ENCODE measurements at places on chromosomes 5 and 9.

DNA sequence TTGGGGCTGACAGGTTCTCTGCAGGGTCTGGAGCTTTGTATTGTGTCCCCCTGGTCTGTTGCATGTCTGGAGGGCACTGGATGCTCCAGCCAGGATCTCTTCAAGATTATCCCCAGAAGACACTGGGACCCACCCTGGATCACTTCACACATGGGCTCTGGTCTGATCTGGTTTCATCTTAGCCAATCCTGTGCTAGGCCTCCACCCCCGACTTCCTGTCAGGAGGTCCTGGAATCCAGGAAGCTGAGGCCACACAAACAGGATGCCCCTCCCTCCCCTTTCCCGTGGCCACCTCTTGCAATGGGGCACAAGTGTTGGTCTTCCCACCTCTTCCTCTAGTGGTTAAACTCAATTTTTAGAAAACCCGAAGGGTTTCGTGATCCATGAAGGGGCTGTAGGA, 242.6 kb upstream of the MVB12B start:
- no peak for DNase-seq

DNA sequence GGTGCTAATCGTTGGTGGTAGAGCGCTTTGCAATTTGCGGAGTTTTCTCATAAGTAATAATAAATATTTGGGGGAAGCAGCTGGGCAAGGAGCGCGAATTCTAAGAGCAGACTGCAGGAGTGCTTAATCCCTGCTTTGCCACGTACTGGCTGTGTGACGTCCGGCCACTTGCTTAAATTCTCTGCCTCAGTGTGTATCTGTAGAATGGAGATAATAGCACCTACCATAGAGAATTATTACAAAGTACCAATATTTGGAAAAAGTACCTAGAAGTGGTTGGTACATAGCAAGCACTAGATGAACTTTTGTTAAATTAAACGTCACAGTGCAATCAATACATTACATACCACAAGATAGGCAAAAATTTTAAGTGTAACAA, 598 bp upstream of the TMED7 start:
- DNase-seq, result no peak

- no peak for DNase-seq
Observed at GRCh38 chr9:124632077-124632621, 125.0 kb upstream of the NR5A1 start.

DNA sequence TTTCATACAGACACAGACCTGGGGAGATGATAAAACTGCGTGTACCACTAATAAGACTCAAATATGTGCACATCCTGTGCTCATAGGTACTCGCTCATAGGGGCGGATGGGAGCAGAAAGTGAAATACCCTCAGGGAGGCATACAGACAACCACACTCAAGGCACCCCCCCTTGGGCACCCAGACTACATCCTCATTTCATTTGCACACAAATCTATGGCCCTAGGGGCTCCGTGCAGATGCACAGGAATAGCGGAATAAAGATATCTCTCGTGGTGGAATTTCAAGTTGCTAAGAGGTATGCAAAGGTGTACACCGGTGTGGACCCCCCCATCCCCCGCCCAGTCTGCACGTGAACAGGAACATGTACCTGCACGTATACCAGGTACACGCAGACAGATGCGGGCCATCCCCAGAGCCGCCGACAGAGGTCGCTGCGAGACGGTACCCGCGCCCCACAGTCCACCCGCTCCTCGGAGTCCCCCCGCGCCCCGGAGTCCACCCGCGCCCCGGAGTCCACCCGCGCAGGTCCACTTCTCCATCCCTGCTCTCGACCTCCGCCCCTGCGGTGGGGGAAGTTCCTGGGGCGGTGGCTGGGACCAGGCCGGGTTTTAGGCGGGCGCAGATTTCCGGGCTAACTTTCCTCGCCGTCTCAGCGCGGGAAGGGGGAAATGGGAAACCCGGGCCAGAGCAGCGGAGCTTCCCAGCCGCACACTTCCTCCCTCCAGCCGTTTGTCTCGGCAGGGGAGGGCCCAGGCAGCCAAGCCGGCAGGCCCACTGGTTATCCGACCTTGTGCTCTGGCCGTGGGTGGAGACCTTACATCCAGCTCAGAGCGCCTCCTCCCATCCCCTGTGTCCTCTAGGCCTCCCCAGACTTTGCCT, 1.0 kb upstream of the IL12B start:
- DNase-seq, result peak; percentile 77

DNA sequence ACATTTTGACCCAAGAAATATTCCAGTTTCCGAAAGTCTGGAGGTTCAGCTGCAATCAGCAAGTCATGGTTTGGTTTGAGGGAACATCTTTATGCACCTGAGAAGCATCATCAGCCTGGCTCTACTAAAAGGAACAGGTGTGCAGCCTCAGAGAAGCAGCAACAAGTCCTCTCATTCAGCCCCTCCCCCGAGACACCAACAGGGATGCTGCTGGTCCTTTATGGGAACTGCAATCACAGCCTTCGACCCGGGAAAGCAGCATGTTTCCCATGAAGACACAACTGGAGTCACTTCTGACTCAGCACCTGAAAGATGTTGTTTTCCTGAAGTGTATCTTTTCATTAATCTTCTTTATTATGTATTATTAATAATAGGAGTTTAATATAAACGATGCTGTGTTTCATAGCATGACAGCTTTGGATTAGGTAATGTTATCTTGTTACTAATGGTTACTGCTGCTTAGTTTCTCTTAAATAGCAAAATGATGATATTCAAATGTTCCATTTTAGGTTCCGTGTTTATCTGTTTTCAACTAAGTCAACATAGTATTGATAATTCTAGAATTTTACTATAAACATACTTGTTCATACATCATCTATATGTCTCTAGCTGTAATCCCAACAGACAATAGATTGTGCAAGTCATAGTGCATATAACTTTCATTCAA, 15.6 kb upstream of the NREP start:
- no peak for DNase-seq

DNA sequence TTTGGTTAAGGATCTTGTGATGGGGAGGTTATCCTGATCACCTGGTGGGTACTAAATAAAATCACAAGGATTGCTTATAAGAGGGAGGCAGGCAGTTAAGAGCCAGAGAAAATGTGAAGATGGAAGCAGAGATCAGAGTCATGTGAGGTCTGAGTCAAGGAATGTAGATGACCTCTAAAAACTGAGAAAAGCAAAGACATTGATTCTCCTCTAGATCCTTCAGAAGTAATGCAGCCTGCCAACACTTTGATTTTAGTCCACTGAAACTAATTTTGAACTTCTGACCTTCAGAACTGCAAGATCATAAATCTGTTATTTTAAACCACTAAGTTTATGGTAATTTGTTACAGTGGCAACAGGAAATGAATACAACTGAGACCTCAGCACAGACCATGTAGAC, 499.0 kb downstream of the GADD45G start:
- no peak for DNase-seq

GRCh38 chr9:136552117-136552703, 6.4 kb upstream of the NOTCH1 start:
- DNase-seq, result no peak

GRCh38 chr5:172952034-172952511, 7.2 kb upstream of the RPL26L1 start:
- DNase-seq, result no peak

- no peak for DNase-seq
Observed at GRCh38 chr9:88399966-88400365, 11.7 kb downstream of the SPIN1 start.

DNA sequence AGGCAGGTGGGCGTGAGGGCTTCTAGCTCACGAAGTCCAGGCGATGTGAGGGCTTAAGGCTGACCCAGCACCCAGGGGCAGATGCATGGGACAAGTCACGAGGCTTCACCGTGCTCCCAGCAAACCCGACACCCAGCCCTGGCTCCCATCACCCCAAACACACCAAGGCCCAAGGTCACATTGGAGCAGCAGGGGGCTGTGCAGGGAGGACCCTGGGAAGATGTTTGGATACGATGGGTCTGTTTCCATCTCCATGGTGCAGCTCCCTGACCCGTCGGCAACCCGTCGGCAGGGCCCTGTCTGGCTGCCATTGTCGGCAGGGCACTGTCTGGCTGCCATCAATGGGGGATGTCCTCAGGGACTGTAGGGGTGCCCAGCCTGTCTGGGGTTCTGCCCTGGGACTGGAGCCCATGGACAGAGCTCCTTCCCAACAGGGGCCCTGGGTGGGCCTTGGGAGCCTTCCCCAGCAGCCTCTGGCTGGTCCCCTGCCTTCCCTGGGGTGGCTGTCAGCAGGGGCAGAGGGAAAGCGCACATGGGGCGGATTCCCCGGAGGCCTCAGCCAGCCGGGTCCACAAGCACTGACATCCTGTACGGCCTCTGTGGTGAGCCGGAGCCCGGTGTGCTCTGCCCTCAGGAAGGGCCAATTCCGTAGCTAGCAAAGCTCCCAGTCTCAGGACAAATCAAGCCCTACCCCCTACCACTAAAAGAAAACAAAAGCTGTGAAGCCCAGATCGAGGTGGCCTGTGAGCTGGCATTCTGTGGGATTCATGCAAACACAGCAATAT, 47.1 kb downstream of the NACC2 start:
- no peak for DNase-seq

DNA sequence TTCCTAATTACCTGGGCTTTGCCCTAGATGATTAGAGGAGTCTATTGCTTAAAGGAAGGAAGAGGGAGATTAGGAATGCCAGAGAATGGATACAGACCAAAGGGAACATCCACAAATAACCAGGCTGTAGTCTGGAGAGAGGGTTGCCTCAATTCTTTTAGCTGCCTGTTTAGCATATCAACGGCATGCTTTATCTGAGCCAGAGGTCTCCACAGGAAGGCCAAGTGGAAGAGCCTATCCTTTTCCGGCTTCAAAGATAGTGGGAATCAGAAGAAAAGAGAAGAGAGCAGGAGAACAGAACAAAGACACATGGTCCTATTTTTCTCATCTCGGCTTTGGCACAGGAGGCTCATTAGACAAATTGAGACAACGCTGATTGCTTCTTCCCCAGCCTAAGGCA, 142.4 kb downstream of the NMUR2 start:
- no peak for DNase-seq

DNA sequence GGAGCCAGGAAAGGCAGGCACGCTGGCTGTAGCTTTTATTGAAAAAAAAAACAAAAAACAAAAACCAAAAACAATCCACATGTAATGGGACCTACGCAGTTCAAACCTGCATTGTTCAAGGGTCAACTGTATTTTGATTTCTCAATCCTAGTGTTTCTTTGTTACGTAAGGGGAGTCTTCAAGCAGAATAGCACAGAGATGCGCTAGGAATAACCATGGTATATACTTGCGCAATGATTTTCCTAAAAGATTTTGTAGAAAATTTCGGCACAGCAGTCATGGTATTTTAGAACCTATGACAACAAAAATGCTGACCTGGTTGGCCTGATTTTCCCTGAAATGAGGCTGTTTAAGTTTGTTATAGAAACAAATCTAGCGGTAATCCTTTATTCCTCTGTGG, 1110.5 kb upstream of the WWC1 start:
- no peak for DNase-seq

GRCh38 chr9:81317939-81318338, 371.4 kb downstream of the TLE1 start:
- no peak for DNase-seq

GRCh38 chr9:75891277-75891741, 836 bp downstream of the PCSK5 start:
- peak; percentile 32 for DNase-seq

DNA sequence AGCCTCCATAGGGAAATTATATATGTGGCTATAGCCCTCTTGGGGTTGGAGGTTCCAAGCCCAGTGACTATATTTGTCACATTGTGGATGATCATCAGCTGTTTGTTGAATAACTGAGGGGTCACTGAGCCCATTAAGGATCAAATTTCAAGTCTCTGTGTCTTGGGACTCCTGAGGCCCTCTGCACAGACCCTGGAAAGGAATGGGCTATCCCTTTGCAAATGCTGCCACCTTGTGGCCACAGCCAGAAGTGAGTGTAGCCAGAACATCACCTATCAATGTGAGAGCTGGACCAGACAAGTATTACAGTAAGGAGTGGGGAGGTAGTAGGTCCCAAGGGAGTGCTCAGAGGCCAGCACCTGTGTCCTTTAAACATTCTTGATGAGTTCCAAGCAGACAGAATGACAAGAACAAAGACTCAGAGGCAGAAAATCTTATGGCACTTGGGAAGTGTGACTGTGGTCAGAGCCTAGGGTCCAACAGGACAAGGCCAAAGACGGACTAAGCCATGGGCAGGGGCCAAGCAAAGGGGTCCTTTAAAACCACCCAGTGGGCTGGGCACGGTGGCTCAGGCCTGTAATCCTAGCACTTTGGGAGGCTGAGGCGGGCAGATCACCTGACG, 8.2 kb downstream of the RPP25L start:
- peak; percentile 81 for DNase-seq

DNA sequence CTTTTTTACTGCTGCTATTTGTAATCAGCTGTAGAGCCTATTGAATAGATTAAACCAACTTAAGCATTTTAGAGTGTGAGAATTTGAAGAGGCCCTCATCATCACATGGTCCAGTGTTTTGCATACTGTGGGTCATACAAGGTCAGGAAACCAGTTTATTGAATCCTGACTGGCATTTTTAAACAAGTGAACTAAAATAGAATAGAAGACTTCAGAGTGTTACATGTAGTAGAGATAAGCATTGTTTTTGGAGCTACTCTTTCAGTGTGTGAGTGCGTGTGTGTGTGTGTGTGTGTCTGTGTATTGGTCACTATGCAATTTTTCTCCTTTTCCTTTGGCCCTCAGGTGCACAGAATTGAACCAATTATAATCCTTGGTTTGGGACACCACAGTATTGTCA, 114.4 kb downstream of the SLC28A3 start:
- DNase-seq, result no peak

GRCh38 chr9:121945849-121946248, 147.3 kb downstream of the TTLL11 start:
- DNase-seq, result no peak

DNA sequence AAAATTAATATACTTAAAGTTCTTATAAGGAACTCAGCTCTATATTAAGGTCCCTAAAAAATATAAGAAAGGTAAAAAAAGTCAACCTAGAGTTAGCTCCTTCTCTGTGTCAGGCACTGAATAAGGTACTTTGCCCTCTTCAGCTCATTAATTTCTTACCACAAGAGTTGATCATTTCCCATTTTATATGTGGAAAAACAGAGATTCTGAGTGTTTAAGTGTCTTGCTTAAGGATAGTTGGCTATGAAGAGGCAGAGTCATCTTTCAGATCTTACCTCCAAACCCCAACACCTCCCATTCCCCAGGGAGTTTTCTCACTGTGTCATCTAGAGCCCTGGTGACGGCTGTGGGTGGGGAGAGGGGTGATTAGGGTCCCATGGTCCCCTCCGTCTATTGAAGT, 40.6 kb downstream of the INSYN2B start:
- no peak for DNase-seq

- no peak for DNase-seq
Observed at GRCh38 chr9:107462691-107463090, 26.9 kb downstream of the KLF4 start.

- no peak for DNase-seq
Observed at GRCh38 chr5:53884844-53885243, 324.4 kb downstream of the NDUFS4 start.

- no peak for DNase-seq
Observed at GRCh38 chr5:124421584-124421983, 324.9 kb downstream of the ZNF608 start.

- DNase-seq, result no peak
Observed at GRCh38 chr5:135492319-135492626, 40.1 kb upstream of the TIFAB start.
